Lung microvascular endothelial cell (primary cell): ENCODE measurements at places on chromosomes 11 and 22. TPM values are rescaled to one million over a fixed set of nuclear protein-coding genes. Genes with fewer than 3 reads are reported as not detected.

GRCh38 chr11:122853971-122854446 is 15.7 kb downstream of the CRTAM start:
- DNase-seq = peak; percentile 81

DNA sequence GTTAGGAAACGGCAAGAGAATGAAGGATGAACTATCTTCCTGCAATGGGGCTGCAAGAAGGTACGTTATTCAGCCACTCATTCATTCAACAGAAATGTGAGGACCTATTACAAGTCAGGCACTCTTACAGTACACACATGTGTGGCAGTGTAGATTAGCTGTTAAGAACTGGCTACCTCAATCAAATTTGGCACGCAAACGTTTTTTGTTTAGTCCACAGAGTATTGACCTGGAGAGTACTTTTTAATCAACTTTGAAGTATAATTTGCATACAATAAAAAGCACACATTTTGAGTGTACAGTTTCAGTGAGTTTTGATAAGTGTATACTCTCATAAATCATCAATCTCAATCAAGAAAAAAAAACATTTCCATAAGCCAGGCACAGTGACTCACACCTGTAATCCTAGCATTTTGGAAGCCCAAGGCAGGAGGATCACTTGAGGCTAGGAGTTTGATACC is 24.2 kb downstream of the MRTFA start:
- DNase-seq = no peak

GRCh38 chr11:77267962-77268361 is 33.5 kb downstream of the GDPD4 start:
- DNase-seq = peak; percentile 26

- DNase-seq = no peak
Measured at GRCh38 chr11:95469258-95469657, 238.3 kb upstream of the SESN3 start.

DNA sequence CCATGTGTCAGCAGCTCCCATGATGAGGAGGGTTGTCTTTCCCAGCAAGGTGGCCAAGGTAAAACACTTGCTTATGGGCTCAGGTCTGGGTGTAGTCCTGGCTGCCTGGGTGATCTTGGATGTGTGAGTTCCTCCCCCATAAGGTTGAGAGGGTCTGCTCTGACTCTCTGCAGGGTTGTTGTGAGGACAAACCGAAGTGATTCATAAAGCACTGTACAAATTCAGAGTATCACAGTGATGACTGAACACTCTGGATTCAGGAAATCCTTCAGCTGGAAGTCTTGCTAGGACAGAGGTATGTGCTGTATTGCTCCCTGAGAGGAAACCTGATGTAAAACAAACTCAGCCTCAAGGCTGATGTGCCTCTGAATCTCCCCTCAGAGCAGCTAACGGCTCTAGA is 220.9 kb upstream of the PITPNB start:
- DNase-seq = peak; percentile 77

DNA sequence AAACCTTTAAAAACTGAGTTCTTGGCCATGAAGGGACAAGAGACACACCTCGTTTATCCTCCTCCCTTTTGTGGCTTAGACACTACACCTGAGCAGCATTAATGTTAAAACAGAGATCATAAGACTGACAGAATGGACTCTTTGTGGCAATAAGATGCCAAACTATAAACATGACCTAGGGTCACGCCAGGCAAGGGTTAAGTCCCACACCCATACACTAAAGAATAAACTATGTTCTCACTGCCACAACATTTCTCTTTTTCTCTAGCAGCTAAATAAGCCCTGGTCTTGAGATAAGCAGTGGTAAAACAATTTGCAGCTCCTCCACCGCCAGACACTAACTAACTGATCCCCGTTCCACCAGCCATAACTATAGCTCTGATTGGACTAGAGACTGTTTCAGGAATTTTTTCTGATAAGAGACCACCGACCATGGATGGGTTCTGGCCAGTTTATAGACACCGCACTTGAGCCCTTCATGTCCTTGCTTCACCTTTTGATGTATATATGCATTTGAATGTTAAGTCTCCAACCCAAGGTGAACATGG is 4.9 kb upstream of the SLCO2B1 start:
- DNase-seq = no peak

DNA sequence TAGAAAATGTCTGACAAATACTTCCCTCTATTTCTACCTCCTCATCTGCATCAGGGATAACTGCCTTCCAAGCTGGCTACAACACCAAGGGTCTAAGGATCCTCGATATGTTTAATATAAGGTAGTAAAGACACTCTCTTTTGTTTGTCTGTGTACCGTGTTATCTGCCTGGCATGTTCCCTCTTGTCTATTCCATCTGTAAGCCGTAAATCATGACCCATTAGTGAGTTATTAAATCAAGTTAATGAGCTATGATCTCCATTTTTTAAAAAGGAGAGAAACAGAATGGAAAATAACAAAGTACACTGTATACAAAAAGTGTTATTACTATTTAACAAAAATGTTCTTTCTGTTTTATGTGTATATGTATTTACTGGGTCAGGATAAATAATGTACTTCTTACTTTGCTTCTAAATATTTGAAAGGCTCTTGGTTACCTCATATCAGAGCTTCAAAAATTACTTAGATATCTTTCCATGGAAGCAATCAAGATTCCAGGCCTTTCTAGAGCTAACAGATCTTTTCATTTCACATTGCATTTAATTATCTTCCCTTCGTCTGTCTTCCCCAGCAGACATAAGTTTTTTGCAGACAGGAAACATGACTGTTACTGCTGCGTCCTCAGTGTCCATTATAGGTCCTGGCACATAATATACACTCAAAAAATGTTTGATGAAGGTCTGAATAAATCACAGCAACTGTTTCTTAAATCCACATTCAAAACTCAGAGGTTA is 342.6 kb upstream of the CCDC90B start:
- DNase-seq = no peak

- no peak for DNase-seq
Measured at GRCh38 chr22:44182588-44183286, 2.0 kb downstream of the PARVG start.

- DNase-seq = no peak
Measured at GRCh38 chr22:27983361-27983791, 64.3 kb upstream of the PITPNB start.

DNA sequence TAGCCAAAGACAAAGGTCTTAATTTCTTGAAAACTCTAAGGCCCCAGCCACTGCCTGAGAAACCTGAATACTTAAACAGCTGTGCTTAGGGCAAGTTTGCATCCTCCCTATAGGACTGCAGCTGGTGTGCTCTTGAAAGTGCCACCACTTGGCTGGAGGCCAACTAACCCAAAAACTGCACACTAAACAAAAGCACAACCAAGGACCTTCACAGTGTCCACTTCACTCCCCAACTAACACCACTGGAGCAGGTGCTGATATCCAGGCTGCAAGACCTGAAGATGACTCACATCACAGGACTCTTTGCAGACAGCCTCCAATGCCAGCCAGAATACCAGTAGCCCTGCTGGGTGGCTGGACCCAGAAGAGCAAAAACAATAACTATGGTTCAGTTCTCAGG is 357.7 kb upstream of the ARHGAP42 start:
- no peak for DNase-seq

GRCh38 chr11:31069447-31070205 is 299.9 kb downstream of the DCDC1 start:
- no peak for DNase-seq

DNA sequence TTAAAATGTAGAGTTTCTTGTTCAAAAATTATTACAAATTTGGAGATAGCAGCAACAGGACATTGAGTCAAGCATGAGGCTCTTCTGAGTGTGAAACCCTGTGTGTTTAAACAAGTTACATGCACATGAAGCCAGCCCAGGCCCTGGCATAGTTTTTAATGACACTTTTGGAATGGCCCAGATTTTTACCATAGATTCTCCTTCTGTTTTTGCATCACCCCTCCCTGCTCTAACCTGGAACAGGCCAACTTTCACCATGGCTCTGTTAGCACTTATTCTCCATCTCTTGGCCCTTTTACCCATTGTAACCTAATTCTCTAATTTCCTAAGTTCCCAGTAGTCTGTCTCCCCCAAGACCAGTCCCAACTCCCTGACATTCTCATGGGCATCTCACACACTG is 63.1 kb upstream of the PRSS23 start:
- peak; percentile 16 for DNase-seq

DNA sequence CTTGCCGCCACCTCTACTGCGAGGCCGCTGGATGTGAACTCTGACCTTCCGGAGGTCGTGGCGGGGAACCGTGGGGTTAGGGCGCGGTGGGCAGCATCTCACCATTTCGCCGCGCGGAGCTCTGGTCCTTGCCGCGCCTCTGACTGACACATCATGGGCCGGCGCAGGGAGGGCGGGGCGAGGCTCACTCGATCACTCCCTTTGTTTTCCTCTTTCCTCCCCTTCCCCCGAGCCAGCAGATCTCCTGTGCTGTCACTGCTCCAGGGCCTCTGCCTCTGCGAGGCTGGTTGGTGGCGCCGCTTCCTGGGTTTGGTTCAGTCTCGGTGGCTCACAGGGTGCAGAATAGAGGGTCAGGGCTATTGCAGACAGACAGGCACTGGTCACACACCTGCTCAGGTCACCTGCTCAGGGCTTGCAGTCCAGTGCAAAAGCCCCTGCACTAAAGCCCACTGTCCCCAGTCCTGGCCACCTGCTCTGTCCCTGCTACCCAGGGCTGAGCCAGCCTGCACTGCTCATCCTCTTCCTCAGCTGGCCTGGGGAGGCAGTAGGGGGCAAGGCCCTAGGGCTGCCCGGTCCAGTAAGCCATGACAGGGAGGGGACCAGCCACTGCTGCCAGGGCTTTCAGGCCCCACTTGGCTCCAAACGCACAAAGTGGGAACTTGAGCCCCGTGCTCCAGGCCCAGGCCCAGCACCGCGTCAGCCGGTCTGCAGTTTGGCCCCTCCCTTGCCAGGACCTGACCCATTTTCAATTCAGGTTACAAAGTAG is 36.2 kb downstream of the PISD start:
- peak; percentile 81 for DNase-seq

DNA sequence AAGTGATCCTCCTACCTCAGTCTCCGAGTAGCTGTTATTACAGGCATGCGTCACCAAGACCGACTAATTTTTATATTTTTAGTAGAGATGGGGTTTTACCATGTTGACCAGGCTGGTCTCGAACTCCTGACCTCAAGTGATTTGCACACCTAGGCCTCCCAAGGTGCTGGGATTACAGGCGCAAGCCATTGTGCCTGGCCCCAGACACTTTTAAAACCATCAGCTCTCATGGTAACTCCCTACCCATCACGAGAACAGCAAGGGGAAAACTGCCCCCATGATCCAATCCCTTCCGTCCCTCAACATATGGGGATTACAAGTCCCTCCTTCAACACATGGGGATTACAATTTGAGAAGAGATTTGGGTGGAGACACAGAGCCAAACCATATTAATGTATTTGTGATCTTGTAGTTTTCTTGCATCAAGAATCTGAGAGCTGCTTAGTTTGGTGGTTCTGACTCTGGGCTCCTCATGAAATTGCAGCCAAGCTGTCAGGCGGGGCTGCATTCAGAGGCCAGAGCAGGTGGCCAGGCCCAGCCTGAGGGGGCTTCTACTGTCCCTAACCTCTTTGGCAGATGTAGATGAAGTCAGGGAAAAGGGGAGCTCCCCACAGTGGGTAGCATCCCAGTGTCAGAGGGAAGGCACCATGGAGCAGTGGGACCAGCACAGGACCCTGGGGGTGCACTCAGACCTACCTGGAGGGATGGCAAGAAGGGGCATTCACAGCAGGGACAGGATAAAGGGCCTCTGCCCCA is 31.2 kb upstream of the PRAME start:
- no peak for DNase-seq

Gene C22orf42
- total RNA-seq = not detected in 2 replicates

Gene USP2
- total RNA-seq = 0.20 and 0.22 TPM in 2 replicates
